Breast epithelium (tissue), 4 donors: ENCODE measurements at places on chromosomes 12 and 14. TPM values are rescaled to one million over a fixed set of nuclear protein-coding genes. Genes with fewer than 3 reads are reported as not detected.

- no peak for DNase-seq
These were observed 378.0 kb upstream of the DDHD1 start for GRCh38 chr14:53531156-53531555.

- DNase-seq, result peak; percentile 77
These were observed 5.3 kb upstream of the ACACB start for GRCh38 chr12:109110988-109111495.

- DNase-seq, result no peak
These were observed 2.0 kb downstream of the SIX1 start for GRCh38 chr14:60647081-60647836.

EML5 gene
- total RNA-seq, result 5.6 TPM

NXPH4 gene
- total RNA-seq, result not detected

RFX4 gene
- not detected for total RNA-seq
